Anterior cingulate cortex (tissue), 58 donors: ENCODE measurements at places on chromosomes 2 and 18.
A peak's percentile ranks its signal among the peaks of the same experiment; 100 is the strongest.

DNA sequence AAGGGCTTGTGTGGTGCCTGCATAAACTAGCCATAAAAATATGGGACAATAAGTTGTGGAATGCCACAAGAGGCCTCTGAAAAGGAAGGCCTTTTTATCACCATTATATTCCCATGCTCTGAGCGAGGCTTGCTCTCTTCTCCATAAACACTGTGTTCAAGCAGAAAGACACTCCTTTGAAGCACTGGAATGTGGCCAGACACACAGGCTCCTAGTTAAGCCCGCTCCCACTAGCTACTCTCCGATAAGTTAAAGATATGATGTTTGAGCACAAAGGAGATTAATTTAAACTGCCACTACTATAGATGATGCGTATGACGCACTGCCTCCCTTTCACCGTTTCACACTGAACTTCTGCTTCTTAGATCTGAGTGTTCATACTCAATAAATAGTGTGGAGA is 188.7 kb upstream of the TWIST2 start:
- no peak for DNase-seq

DNA sequence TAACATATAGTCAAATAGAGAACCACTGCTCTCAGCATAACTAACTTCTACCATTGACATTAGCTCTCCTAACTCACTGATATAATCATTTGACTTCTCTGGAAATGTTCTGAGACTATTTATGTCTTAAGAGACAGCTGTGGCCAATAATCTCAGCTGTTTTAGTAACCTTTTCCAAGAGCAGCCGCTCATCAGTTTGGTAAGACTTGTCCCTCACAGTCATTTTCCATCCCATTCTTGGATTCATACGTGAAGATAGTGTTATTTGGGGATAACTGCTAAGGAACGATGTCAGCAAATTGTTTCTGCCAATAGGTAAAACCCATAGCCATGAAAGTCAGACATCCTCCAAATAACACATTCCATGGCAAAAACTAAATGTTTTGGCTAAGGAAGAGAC is 127.8 kb downstream of the LNPK start:
- no peak for DNase-seq

GRCh38 chr2:241868661-241869081 is 858 bp upstream of the RTP5 start:
- no peak for DNase-seq

GRCh38 chr18:62499263-62499650 is 23.6 kb upstream of the ZCCHC2 start:
- DNase-seq = no peak

DNA sequence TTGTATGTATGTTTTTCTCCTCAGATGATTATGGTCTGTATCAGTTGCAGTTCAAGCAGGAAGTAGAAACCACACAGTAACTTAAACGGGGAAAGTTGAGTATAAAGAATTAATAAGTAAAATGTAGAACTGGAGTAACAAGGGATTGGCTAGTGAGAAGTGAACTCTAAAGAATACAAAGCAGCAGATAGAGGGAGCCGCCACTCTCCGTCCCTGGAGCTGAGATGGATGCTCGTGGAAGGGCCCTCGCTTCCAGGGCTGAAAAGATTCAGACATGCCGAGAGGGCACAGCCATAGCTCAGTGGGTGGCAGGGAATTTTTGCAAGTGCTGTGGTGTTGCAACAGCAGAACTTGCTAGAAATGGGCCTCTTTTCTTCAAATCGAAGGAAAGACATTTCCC is 155.8 kb downstream of the COL6A3 start:
- no peak for DNase-seq

DNA sequence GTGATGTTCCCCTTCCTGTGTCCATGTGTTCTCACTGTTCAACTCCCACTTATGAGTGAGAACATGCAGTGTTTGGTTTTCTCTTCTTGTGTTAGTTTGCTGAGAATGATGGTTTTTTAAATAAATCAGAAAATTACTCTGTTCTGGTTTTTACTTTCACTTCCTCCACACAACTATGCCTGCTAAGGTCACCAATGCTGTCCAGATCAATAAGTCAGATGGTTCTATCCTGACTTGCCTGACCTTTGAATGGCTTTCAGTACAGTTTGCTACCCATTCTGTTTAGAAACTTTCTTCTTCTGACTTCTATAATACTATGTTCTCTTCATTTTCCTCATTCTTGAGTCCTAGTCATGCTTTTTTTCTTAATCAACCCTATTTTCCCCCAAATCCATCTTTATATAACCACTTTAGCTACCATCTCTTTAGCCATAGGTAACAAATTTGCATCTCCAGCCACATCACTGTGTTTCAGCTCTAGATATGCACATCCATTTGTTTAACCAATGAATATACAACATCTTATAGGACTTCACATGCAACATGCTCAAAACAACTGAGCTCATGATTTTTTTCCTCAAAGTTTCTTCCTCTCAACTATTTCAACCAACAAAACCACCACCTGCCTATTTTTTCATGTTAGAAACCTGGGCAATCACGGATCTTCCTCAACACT is 58.8 kb upstream of the SLC38A11 start:
- DNase-seq = no peak

- peak; percentile 84 for DNase-seq
Measured at GRCh38 chr2:26922405-26923188, 47.8 kb upstream of the MAPRE3 start.

- DNase-seq = no peak
Measured at GRCh38 chr18:44556296-44556695, 124.4 kb upstream of the SETBP1 start.

DNA sequence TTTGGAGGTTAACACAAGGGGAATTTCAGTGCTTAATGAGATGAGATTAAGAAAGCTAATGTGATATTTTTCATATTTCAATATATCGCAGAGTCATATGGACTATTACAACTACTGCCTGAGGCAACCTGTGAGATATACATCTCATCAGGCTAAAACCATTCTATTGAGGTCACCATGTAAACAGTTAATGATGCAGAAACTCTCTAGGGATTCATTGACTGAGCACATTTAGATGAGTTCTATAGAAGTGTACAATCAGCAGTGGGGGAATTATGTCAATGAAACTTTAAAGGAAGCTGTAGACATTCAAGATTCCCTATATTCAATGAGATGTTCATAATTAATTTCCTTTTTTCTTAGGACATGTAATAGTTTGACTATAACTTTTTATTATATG is 687.4 kb upstream of the SYT4 start:
- no peak for DNase-seq

- DNase-seq = no peak
Measured at GRCh38 chr2:25700221-25700660, 26.9 kb upstream of the DTNB start.

- DNase-seq = no peak
Measured at GRCh38 chr2:231541645-231542044, 11.4 kb upstream of the NMUR1 start.

GRCh38 chr2:67839668-67840067 is 223.1 kb downstream of the C1D start:
- no peak for DNase-seq

GRCh38 chr2:41912337-41912736 is 135.5 kb upstream of the PKDCC start:
- no peak for DNase-seq

- no peak for DNase-seq
Measured at GRCh38 chr2:11096591-11096990, 58.7 kb upstream of the SLC66A3 start.

DNA sequence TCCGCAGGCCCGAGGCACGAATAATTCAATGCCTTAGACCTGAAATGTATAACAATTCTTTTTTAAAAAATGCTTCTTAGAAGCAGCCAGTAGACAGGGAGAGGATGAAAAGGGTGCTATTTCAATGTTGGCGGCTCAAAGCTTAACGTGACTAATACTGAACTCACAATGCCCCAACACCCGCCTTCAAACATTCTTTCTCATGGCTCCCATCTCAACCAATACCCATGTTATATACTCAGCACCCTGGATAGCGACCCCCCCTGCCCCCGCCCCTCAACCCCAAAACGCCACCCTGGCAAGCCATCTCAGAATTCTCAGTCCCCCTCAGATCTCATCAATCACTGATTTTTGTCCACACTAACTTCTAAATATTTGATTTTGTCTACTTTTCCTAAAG is 4.4 kb downstream of the FBXO41 start:
- no peak for DNase-seq

DNA sequence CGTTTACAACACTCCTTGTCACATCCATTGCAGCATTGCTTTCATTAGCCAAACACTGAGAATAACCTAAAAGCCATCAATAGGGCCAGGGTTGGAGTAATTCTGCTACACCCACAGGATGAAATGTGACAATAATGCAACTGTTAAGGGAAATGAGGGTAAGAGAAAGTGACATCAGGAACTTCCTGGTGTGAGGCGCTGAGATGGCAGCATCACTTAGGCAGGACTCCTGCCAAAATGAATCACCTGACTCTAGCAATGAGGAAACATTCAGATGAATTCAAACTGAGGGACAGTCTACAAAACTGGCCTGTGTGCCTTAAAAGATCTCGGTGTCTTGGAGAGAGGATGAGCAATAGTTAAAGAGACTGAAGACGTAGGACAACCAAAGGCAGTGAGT is 115.6 kb upstream of the AGAP1 start:
- no peak for DNase-seq

DNA sequence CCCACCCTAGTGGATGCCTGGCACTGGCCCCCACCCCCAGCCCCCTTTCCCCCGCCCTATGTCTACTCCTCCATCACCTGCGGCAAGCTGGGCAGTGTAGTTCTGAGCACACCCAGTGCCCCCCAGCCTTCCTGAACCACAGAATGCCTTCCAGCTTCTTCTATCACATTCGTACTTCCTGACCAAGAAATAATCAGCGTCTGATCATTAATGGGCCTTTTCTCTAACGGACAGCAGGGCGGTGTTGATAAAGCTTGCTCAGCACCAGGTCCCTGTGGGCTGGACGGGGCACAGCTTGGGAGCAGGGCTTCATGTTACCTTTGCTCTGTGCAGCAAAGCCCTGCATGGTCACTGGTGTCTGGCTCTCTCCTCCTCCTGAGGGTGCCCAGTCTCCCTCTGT is 15.4 kb downstream of the UXS1 start:
- DNase-seq = no peak

GRCh38 chr18:22110461-22110924 is 58.9 kb upstream of the GATA6 start:
- no peak for DNase-seq

GRCh38 chr2:23123686-23124085 is 261.3 kb upstream of the KLHL29 start:
- no peak for DNase-seq

- DNase-seq = no peak
Measured at GRCh38 chr2:200668478-200668877, 82.7 kb downstream of the AOX1 start.

DNA sequence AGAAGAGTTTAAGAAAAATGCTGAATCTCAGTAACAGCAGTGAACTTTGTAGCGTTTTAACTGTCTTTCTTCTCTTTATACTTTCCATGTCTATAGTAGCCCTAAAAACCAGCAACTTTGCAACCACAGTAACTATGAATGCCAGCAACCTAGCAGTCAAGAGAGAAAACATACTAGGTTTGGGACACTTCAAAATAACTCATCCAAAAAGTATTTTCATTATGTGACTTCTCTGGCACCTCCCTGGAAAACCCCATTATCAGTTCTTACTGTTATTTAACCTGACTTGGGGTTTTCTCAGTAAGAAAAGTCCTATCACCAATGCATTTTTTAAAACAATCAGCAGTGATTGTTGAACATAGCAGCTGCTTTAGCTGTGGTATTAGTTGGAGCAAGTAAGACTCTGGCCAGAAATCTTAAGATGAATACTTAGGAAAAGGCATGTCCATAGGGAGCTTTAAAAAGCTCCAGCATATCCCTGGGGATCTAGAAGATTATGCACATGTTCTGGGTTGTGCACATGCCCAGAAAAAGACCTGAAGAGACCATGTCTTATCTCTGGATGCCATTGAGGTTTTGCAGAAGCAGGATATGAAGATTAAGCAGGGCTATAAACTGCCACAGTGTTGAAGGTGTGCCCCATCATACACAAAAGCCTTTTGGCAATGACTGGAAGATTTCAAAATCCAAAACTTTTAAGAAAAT is 411.3 kb downstream of the CMPK2 start:
- no peak for DNase-seq

- DNase-seq = no peak
Measured at GRCh38 chr2:207327513-207327912, 161.8 kb upstream of the KLF7 start.

DNA sequence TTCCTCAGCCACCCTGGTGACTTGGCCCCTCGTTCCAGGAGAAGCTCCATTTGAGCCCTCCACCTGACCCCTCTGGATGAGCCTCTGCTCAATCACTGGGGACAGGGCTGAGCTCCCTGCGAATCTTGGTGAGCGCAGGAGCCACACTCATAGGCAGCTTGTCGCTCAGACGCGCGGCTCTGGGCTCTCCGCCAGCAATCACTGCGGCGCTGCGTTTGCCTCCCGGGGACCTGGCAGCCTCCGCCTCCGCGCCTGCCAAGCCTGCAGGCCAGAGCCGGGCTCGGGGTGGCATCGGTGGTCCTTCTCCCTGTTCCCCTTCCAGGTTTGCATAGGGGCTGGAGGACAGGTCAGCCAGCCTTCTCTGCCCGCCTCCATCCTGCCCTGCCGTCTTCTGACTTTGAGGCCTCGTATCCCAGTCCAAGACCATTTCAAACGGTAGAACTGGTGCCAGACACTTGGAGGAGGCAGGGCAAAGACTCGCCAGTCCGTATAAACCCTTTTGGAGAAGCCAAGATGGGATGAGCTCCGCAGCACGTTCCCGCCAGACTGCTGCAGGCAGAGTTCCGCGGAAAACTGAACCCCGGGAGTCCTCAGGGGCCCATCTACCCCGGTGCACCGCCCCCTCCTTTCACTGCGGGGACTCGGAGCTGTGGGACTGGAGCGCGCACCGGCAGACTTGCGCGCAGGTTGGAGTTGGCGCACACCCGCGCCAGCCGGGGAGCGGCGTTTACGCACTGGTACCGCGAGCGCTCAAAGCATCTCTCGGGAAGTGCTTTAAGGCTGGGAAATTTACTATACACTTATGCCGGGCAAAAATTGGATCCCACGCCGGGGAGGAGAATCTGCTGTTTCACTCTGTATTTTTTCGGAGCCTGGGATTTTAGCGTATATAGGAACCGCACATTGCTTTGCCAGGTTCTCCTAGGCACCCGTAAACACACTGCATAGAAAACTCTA is 1.1 kb upstream of the TACR1 start:
- peak; percentile 51 for DNase-seq

GRCh38 chr2:71811157-71811556 is 336.5 kb downstream of the CYP26B1 start:
- DNase-seq = no peak

DNA sequence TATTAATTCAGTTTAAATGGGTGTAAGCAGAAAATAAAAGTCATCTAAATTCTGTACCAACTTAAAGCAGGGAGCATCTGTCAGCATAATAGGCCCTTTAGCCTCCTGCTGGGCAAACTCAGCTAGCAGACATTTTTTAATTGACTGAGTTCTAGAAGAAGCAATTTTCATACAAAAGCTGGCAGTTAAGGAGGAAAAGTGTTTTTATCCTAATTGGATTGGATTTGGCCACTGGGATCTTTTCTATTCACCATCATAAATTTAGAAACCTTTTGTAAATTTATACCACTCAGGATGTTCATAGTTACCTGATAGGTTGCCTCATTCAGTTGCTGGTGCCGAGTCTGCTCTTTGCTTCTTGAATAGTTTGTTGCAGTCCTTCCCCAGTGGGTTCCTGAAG is 262.7 kb upstream of the FSIP2 start:
- DNase-seq = no peak
